CD4-positive, CD25-positive, alpha-beta regulatory T cell (primary cell): ENCODE measurements at places on chromosomes 6 and 20.

GRCh38 chr20:24790746-24791283 is 158.3 kb upstream of the CST7 start:
- DNase-seq = no peak

DNA sequence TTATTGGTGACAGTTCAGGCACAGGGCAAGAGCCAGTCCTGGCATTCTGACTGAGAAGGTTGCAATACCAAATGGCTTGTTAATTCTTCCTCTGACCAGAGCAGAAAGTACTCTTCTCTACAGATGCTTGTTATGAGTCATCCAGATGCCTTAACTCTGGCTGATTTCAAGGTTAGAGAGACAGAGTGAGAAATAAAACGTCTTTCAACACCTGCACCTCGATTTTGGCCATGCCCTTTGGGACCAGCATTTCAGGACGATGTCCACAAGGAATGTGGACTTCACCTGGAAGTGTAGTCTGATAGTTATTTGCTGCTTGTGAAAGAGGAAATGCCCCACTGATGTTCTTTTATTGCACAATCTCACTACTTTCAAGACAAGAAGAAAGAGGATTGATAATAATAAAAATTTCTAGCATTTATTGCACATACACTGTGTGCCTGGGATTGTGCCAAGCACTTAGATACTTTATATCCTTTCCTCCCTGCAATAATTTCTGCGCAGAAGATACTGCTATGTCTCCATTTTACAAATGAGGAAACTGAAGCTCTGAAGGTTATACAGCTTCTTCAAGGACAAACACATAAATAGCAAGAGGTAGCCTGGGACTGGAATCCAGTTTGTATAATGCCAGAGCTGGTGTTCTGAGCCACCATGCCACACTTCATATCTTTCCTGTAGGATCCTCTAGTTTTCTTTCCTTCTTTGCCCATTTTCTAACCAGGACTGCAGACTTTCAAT is 33.5 kb upstream of the MCM3 start:
- DNase-seq = no peak

GRCh38 chr6:144675231-144675861 is 390.2 kb downstream of the UTRN start:
- DNase-seq = no peak

DNA sequence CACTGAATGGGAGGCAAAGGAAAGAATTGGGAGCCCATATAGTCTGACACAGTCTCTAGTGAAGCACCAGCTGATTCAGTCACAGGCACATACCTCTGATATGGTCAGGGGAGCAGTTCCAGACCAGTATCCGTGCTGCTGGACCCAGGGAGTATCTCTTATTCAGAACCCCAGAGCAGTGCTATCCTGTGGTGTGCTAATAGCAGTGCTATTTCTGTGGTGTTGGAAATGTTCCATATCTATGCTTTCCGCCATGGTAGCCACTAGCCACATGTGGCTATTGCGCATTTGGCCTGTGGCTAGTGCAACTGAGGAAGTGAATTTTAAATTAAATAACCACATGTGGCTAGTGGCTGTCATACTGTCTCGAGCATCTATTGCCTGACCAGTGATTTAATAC is 11.0 kb downstream of the SCUBE3 start:
- DNase-seq = no peak

- DNase-seq = no peak
These were observed 277.1 kb downstream of the KHDC1L start for GRCh38 chr6:72948153-72948552.

DNA sequence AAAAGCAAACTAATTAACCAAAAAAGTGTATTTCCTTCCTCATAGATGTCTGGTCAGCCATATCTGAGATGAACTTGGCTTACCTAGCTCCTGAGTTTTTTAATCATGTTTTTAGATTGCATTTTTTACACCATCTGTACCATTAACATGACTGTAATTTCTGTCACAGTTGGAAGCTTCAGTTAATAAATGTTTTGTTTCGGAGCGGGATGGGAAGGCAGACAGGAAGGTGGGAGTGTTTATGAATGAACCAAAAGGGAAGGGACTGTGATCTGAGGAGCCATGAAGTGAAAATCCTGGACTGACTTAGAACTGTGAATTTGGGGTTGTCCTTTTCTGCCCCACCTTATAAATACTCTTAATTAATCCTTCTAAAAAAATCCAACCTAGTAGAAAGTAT is 445.6 kb upstream of the SOX4 start:
- no peak for DNase-seq

DNA sequence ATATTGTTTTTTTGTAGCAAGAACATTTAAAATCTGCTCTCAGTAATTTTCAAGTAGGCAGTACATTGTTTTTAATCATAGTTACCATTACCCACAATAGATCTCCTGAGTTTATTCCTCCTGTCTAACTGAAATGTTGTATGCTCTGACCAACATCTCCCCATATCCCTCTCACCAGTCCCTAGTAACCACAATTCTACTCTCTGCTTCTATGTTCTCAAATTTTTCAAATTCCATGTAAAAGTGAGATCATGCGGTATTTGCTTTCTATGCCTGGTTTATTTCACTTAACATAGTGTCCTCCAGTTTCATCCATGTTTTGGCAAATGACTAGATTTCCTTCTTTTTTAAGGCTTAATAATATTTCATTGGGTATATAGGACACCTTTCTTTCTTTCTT is 300.5 kb downstream of the KCNQ5 start:
- no peak for DNase-seq

DNA sequence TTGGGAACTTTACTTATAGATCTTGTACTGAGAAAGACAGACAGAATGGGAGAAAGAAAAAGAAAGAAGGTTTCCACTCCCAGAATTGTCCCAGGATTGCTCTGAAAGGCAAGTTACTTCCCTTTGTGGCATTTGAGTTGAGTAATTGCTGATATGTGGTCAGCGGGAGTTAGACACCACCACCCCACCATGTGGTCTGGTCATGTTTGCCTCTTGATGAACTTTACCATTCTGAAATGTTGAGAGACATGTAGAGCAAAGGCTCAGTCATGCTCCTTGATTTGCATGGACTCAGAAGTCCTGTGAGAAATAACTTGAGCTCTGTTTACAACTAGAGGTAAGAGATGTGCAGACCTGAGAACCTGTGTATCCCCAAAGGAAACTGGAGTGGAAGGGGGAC is 17.1 kb downstream of the TCF21 start:
- no peak for DNase-seq

DNA sequence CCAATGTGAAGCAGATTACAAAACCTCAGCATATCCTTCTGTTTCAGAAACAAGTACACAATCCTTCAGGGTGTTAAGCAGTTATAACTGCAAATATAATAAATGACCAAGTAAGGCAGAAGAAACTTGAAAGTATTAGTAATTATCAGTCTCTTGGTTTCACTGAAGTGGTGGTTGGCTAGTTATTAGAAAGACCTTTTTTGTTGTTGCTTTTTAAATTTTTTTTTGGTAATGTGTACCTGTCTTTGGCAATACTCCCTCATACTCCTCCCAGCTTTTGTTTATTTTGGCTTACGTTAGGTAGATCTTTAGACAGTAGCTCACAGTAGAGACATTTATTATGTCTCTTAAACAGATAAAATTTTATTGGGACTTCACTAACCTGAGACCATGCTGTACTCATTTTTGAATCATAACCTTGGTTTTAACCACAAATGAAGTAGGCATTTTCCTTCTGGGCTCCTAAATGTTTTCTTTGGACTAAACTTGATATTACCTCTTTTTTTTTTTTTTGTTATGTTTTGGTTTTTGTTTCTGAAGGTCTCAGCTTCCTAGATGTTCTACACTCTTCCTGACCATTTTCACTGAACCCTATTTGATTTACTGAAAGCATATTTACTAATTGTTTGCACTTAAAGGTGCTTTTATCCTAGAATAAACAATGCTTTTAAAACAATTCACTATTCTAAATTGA is 6.4 kb downstream of the CD2AP start:
- DNase-seq = no peak

DNA sequence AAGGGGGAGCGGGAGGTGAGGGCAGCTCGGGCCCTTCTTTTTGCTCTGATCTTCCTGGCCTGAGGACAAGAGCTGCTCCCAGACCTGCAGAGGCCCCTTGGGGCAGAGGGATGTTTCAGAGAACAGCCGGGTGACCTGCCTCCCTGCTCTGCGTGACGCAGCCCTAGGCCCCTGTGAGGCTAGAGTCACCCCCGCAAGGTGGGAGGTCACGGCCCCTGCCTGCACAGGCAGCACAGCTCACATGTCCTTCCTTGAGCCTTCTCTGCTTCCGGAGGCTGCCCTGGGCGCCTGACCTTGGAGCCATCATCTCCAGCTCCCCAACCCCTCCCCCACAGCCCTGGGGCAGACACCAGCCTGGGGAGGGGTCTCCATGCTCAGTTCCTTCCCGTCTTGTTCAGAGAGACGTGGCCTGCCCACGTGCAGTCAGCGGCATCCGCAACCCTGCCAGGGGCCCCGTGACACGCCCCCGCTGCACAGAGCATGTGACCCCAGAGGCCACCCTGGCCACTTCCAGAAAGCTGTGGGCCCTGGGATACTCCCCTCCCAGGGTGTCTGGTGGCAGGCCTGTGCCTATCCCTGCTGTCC is at the start of gene BIRC7:
Gene BIRC7, plus strand, starts transcription at position 507 of the 585 bp plus-strand sequence. CDS start 192 bp downstream, outside the sequence.
- no peak for DNase-seq

GRCh38 chr6:84733889-84734288 is 30.5 kb downstream of the TBX18 start:
- DNase-seq = no peak

DNA sequence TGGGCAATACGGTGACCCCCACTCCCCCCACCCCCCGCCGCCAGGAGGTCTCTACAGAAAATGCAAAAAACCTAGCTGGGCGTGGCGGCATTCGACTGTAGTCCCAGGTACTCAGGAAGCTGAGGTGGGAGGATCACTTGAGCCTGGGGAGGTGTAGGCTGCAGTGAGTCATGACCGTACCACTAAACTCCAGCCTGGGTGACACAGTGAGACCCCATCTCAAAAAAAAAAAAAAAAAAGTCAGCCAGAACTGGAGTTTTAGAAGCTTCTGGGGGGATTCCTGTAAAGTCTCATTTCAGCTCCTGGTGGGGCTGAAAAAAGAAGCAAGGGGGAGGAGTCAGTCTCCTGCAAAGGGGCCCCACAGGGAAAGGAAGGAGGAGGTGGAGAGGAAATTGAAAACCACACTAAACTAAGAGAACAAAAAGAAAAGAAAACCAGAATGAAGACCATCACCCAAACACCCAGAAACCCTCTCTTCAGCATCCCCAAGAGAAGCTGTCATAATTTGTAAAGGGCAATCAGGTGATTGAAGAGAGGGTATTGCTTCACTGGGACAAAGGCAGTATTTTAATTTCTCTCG is 50.4 kb downstream of the NOL4L start:
- DNase-seq = peak; percentile 87

DNA sequence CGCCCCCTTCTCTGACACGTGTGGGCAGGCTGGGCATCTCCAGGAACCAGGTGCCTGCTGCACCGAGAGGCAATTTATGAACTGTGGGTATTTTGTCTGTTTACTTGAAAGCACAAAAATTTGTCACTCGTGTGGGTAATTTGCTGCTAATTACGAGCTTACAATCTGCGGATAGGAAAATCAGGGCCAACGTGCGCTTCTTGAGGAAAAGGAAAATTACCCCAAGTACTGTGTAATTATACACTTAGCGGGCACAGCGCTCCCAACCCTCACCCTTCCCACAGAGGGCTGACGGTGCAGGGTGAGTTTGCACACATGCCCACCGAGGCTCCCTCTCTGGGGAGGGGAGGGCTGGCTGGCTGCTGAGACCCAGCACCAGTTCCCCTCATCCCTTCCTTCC is 25.3 kb upstream of the MDGA1 start:
- DNase-seq = no peak
